Glutamatergic neuron (in vitro differentiated cells): ENCODE measurements at places on chromosomes 7 and 10. TPM values are rescaled to one million over a fixed set of nuclear protein-coding genes. Genes with fewer than 3 reads are reported as not detected.
A peak's percentile ranks its signal among the peaks of the same experiment; 100 is the strongest.

Gene NODAL
- total RNA-seq = not detected

Gene A1CF
- not detected for total RNA-seq

Gene GPR26
- total RNA-seq = 0.10 TPM

Gene TMEM225B
- total RNA-seq = 0.66 TPM

Gene TBRG4
- 90.1 TPM for total RNA-seq

Gene ITGB8
- total RNA-seq = 19.0 TPM

DNA sequence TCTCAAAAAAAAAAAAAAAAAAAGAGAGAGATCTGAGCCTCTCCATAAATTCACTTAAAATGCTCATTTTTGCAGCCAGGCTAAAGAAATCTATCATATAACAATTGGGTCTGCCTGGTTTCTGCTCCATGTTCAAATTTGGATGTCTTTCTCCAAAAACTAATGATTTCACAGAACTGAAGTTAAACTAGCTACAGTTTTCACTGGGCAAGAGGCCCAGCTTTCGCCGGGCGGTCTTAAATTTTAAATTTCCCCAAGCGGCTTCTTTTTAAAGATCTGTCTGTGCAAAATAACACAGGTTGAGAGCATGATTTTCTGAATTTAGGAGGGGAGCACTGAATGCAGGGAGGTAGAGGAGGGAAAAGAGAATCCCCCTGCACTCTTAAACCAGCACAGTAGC, 603.4 kb downstream of the KCNMA1 start:
- no peaks in the 10 kb centered on the region for H3K36me3 ChIP-seq
- DNase-seq = no peak
- no peak overlapping the region for H3K27ac ChIP-seq
- H3K27me3 ChIP-seq = peaks cover 2% of the 10 kb centered on the region

GRCh38 chr10:131737543-131738395, 163.0 kb upstream of the PPP2R2D start:
- DNase-seq = no peak
- H3K36me3 ChIP-seq = peaks cover 9% of the 10 kb centered on the region
- no peak overlapping the region for H3K27ac ChIP-seq
- no peaks in the 10 kb centered on the region for H3K27me3 ChIP-seq
- H3K4me3 ChIP-seq = no peak overlapping the region

- H3K36me3 ChIP-seq = peaks cover 5% of the 10 kb centered on the region
- H3K4me1 ChIP-seq = no peaks in the 10 kb centered on the region
- DNase-seq = no peak
- H3K27me3 ChIP-seq = no peaks in the 10 kb centered on the region
- H3K4me3 ChIP-seq = no peak overlapping the region
Measured at GRCh38 chr10:62779487-62780248, 24.9 kb upstream of the ADO start.

DNA sequence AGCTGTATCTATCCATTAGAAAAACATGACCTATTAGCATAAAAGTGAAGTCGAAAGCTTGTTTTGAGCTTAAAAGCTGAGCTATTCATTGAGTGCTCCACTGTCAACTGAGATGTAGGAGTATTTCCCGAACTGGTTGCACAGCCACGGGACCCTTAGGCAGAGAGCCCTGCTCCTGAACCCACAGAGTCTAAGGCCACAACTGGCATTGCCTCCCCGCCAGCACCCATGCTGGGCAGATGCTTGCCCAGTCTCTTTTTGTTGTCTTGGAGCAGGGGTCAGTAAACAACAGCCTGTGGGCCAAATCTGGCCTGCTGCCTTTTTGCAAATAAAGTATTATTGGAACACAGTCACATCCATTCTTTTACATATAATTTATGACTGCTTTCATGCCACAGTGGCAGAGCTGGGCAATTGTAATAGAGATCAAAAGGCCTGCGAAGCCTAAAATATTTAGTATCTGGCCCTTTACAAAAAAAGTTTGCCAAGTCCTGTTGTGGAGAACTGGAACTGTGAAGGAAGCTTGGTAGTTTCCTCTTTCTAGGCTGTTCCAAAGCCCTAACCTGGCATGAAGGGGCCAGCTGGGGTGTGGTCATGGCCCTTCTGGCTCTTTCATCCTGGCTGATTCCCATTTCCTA, 58.4 kb upstream of the WAPL start:
- no peaks in the 10 kb centered on the region for H3K36me3 ChIP-seq
- H3K4me3 ChIP-seq = no peak overlapping the region
- H3K27ac ChIP-seq = no peak overlapping the region
- H3K27me3 ChIP-seq = peaks cover 2% of the 10 kb centered on the region
- no peak for DNase-seq

GRCh38 chr10:75097666-75098285, 13.7 kb upstream of the SAMD8 start:
- peaks cover 6% of the 10 kb centered on the region for H3K27me3 ChIP-seq
- no peak overlapping the region for H3K27ac ChIP-seq
- DNase-seq = peak; percentile 49
- H3K4me1 ChIP-seq = peaks cover 10% of the 10 kb centered on the region
- no peak overlapping the region for H3K4me3 ChIP-seq
- H3K36me3 ChIP-seq = no peaks in the 10 kb centered on the region

DNA sequence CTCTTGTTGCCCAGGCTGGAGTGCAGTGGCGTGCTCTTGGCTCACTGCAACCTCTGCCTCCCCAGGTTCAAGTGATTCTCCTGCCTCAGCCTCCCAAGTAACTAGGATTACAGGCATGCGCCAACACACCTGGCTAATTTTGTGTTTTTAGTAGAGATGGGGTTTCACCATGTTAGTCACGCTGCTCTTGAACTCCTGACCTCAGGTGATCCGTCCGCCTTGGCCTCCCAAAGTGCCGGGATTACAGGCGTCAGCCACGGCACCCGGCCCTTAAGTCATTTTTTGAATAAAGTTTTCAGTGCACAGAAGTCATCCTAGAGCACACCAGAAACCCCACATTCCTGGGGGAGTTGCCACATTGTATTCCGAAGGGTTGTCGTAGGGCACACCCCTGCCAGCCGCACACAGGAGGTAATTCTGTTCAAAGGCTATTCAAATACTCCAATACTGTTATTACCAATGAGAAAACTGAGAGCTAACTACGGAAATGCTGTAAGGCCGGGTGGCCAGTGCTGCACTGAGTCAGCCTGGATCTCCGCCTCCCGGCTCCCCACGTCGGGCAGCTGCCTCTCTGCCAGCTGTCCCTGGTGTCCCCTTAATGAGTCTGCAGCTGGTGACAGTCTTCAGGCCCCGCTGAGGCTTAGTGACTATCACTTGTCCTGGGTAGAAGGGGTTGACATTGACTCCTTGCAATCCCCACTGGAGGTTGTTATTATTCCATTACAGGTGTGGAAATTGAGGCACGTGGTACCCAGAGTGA, 8.6 kb upstream of the RFC2 start:
- H3K27me3 ChIP-seq = peaks cover 3% of the 10 kb centered on the region
- H3K36me3 ChIP-seq = no peaks in the 10 kb centered on the region
- peaks cover 6% of the 10 kb centered on the region for H3K4me1 ChIP-seq
- no peak overlapping the region for H3K27ac ChIP-seq

DNA sequence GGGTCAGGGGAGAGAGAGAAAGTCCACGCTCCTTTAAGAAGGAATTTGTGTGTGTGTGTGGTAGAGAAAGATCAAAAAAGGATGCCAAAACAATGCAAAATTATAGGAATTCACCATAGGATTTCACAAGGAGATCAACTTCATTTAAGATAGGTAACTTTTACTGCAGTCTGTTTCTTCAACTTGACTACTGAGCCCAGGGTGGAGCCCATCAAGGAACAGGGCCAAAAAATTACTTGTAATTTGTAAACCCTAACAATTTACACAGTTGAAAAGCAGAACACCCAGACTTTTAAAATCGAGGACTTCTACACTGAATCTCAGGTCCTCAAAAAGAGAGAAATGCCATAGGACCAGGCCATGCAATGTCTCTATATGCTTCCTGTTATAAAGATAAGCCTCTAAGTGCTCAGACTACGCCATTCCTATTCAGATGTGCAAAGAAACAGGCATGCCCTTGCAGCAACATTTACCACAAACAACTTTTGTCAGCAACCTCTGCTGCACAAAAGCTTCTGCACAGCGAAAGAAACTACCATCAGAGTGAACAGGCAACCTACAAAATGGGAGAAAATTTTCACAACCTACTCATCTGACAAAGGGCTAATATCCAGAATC, 10.6 kb upstream of the GIMAP4 start:
- no peak overlapping the region for H3K4me3 ChIP-seq
- H3K4me1 ChIP-seq = no peaks in the 10 kb centered on the region
- no peak for DNase-seq
- no peak overlapping the region for H3K27ac ChIP-seq

GRCh38 chr7:25395976-25396375, 167.7 kb upstream of the NPVF start:
- no peak overlapping the region for H3K27ac ChIP-seq
- H3K4me3 ChIP-seq = no peak overlapping the region
- H3K36me3 ChIP-seq = no peaks in the 10 kb centered on the region
- H3K4me1 ChIP-seq = peaks cover 27% of the 10 kb centered on the region
- H3K27me3 ChIP-seq = no peaks in the 10 kb centered on the region

GRCh38 chr10:35592441-35592840, 12.7 kb upstream of the GJD4 start:
- no peaks in the 10 kb centered on the region for H3K4me1 ChIP-seq
- no peak overlapping the region for H3K27ac ChIP-seq

GRCh38 chr7:711922-712380, 14.5 kb upstream of the DNAAF5 start:
- no peaks in the 10 kb centered on the region for H3K4me1 ChIP-seq
- no peak overlapping the region for H3K27ac ChIP-seq
- no peak for DNase-seq
- peaks cover 11% of the 10 kb centered on the region for H3K27me3 ChIP-seq

DNA sequence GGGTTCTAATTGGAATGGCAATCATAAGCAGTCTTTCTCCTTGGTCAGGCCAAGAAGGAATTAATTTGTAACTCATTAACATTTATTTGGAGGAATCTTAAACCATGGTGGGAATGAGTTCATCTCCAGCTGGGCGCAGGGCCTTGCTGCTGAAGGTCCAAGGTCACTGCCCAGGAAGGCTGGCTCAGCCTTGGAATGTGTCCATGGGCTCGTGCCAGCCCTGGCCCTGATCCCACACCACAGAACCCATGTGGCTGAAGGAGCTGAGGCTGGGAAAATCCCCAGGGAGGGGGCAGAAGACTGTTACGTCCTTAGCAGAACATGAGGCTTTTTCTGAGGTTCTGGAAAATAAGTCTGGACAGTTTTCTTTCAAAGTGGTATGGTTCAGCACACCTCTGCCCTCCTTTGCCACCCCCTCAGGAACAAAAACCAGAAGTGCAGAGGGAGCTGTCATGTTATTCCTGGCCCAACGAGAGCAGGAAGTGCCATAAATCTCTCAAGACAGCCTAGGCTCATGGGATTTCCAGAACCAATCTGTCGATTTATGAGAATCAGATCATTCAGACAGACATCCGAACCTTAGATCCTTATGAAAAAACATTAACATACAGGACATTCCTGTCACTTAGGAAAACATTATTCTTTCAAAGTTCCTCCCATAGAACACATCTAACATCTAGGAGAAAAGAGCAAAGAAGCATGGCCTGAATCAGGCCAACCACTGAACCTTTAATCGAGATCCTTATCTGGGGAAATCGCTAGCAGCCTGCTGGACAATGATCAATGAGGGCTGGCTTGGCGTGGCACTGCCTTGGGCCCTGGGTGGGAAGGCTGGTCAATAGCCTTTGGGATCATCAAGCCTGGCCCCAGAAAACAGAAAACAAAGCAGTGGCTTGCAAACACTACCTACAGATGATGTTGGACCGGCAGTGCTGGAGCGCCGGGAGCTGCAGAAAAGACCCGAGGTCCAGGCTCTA, 134.3 kb downstream of the TAX1BP1 start:
- no peak overlapping the region for H3K4me3 ChIP-seq
- H3K4me1 ChIP-seq = peaks cover 9% of the 10 kb centered on the region
- H3K36me3 ChIP-seq = peaks cover 8% of the 10 kb centered on the region
- no peak for DNase-seq

DNA sequence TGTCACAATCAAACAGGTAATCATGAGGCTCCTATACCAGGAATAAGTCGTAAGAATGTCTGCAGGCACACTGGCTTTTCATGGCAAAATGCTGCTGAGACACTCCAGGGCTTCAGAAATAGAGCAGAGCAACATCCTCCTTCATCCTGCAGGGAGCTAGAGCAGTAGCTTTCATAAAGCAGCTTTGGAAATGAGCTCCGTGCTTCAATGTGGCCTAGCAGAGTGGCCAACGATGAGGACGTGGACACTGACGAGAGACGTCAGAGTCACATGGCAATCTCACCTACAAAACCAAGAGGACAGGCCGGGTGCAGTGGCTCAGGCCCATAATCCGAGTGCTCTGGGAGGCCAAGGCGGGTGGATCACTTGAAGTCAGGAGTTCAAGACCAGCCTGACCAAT, 9.8 kb downstream of the COBL start:
- H3K27me3 ChIP-seq = peaks cover 2% of the 10 kb centered on the region
- peaks cover 18% of the 10 kb centered on the region for H3K4me1 ChIP-seq
- H3K36me3 ChIP-seq = no peaks in the 10 kb centered on the region
- DNase-seq = no peak
- H3K4me3 ChIP-seq = no peak overlapping the region

DNA sequence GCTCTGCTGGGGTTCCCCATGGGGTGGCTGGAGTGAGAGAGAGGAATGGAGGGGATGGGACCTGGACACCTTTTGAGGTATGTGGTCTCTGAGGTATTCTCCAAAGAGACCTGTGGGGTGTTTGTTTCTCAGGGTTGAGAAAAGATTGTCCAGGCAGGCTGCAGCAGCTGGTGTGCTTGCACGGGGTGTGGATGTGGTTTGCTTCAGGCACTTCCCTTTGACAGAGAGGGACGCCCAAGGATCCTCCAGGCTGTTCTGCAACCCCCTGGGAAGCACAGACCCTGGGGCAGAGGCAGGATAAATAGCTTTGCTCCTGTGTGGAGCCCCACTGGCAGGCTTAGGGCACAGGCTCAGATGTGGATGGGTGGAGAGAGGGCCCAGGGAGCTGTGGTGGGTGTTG, 115.1 kb upstream of the AGK start:
- H3K27me3 ChIP-seq = peaks cover 2% of the 10 kb centered on the region
- H3K36me3 ChIP-seq = no peaks in the 10 kb centered on the region
- H3K4me1 ChIP-seq = peaks cover 4% of the 10 kb centered on the region
- no peak for DNase-seq
- no peak overlapping the region for H3K27ac ChIP-seq

GRCh38 chr7:31835471-31835870, 148.5 kb downstream of the PPP1R17 start:
- no peak overlapping the region for H3K27ac ChIP-seq
- peaks cover 3% of the 10 kb centered on the region for H3K4me1 ChIP-seq
- H3K27me3 ChIP-seq = no peaks in the 10 kb centered on the region
- no peak overlapping the region for H3K4me3 ChIP-seq
- no peak for DNase-seq
- H3K36me3 ChIP-seq = no peaks in the 10 kb centered on the region

- no peaks in the 10 kb centered on the region for H3K27me3 ChIP-seq
- H3K27ac ChIP-seq = no peak overlapping the region
- no peak for DNase-seq
- H3K4me1 ChIP-seq = no peaks in the 10 kb centered on the region
Measured at GRCh38 chr10:94443549-94443948, 41.2 kb downstream of the TBC1D12 start.
